NCI-H460 (cell line): ENCODE measurements at places on chromosomes 1 and 21. TPM values are rescaled to one million over a fixed set of nuclear protein-coding genes. Genes with fewer than 3 reads are reported as not detected.

ELF3 gene
- 0.61 and 0.99 TPM in 2 replicates for total RNA-seq

SMPDL3B gene
- 0.94 and 0.98 TPM in 2 replicates for total RNA-seq

PGLYRP4 gene
- total RNA-seq, result not detected in 2 replicates

FNDC10 gene
- total RNA-seq, result 2.0 and 2.2 TPM in 2 replicates

LRRIQ3 gene
- 2.1 and 2.6 TPM in 2 replicates for total RNA-seq

ZFP69B gene
- 8.9 and 12.2 TPM in 2 replicates for total RNA-seq

FAM177B gene
- total RNA-seq, result 0.57 TPM in 1 of 2 replicates, not detected in the other

COL6A1 gene
- 41.9 and 42.6 TPM in 2 replicates for total RNA-seq

ALDH4A1 gene
- total RNA-seq, result 3.0 and 3.8 TPM in 2 replicates

OR2M3 gene
- total RNA-seq, result not detected in 2 replicates

SHE gene
- total RNA-seq, result 0.02 TPM in 1 of 2 replicates, not detected in the other

IGFN1 gene
- 2.2 and 3.3 TPM in 2 replicates for total RNA-seq

MFSD2A gene
- 2.8 and 3.0 TPM in 2 replicates for total RNA-seq

OR6N1 gene
- total RNA-seq, result not detected in 2 replicates

CASQ2 gene
- total RNA-seq, result not detected in 2 replicates

DNA sequence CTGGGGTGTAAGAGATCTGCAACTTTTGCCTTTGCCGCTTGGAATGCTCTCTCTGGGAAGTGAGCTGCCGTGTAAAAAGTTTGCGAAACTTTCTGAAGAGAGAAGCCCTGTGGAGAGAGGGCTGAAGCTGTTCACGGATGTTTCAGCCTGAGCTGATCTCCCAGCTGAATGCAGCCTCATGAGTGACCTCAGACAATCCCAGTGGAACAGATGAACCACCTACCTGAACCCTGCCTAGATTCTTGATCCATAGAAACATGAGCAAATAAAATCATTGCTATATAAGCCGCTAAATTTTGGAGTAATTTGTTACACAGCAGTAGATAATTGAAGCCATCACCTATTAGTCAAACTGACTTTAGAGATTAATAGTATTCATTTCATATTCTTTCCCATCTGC is 4.4 kb upstream of the ALG6 start:
- no peak for DNase-seq

DNA sequence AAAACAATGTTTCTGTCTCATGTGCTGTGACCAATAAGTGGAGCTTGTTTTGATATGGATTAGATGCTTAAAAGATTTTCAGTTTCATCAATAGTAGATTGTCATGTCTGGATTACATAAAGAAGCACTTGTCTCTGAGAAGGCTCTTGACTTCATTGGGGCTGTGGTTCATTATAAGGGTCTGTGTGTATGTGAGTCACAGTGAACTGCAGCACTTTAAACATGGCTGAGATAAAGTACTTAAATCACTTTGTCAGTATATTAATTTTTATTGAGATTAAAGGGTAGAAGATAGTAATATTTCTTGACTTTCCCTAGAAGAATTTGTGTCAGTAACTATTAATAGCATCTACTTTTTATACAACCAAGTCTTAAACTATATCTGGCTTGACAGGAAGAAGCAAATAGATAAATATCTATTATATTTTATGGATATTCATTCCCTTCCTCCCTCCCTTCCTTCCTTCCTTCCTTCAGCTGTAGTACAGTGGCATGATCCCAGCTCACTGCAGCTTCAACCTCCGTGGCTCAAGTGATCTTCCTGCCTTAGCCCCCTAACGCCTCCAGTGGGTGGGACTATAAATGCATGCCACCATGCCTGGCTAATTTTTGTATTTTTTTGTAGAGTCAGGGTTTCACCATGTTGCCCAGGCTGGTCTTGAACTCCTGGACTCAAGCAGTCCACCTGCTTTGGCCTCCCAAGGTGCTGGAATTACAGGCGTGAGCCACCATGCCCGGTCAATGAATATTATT is 48.8 kb downstream of the ZFYVE9 start:
- DNase-seq, result no peak

- DNase-seq, result no peak
Measured at GRCh38 chr1:209882942-209883340, 55.1 kb upstream of the SYT14 start.

GRCh38 chr1:243394601-243395464 is 139.0 kb downstream of the SDCCAG8 start:
- DNase-seq, result no peak

GRCh38 chr1:152160576-152160975 is 1.5 kb upstream of the RPTN start:
- no peak for DNase-seq

GRCh38 chr1:71630073-71630472 is 549.2 kb upstream of the ZRANB2 start:
- DNase-seq, result no peak

GRCh38 chr1:9416918-9417500 is 122.3 kb upstream of the SLC25A33 start:
- DNase-seq, result no peak

DNA sequence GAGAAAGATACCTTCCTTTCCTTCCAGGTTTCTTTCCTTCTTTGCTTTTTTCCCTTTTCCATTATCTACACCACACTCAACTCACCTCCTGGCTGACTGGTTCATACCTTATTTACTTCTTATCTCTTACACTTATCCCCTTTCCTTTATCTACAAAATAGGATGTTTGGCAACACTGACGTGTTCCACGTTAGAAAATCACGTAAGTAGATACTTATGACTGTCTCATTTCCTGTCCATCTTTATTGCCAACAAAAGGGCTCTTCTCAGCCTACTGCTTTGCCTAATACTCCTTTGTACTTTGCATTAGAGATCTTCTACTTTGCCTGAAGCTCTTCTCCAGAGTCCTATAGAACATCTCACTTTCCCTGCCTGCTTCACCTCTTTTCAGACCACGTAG is 25.1 kb downstream of the SYNJ1 start:
- no peak for DNase-seq

- DNase-seq, result no peak
Measured at GRCh38 chr1:93056649-93057048, 22.4 kb upstream of the MTF2 start.

GRCh38 chr1:26055041-26055440 is 9.1 kb upstream of the SLC30A2 start:
- DNase-seq, result no peak

DNA sequence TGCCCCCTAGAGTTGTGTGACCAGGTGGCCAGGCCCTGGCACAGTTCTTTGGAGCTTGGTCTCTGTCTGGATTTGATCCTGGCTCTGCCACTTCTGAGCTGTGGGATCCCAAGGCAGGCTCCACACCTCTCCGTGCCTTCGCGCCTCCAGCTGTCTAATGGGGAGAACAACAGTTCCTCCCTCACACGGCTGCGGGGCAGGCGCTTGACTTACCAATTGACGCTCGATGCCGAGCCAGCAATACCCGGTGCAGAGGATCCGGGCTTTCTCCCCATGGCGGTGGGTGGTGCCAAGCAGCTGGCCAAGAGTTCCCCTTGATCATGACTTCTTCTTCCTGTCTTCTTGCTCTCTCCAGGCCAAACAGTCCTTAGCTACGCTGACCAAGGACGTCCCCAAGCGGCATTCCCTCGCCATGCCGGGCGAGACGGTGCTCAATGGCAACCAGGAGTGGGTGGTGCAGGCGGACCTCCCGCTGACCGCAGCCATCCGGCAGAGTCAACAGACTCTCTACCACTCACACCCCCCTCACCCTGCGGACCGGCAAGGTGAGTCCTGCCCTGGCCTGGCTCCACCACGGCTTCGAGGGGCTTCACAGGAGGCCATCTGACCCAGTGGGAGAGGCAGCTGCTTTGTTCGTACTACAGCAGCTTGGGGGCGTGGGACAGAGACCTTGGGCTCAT is 97.7 kb upstream of the TMEM51 start:
- no peak for DNase-seq

DNA sequence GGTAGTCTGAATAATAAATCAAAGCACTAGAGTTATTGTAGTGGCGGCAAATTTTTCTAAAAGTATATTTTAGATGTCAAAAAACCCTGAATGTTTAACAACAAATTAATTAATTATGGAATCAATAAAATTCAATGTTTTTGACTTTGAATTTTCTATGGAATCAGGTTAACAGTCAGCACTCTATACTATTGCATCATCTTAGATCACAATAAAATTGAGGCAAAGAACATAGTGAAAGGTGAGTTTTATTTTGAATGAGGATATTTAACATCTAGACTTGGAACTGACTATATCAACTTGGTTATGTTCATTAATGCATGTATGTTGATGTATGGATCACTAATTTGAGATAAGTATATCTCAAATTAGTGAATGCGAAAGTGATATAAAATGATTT is 148.5 kb downstream of the TNFSF18 start:
- no peak for DNase-seq

DNA sequence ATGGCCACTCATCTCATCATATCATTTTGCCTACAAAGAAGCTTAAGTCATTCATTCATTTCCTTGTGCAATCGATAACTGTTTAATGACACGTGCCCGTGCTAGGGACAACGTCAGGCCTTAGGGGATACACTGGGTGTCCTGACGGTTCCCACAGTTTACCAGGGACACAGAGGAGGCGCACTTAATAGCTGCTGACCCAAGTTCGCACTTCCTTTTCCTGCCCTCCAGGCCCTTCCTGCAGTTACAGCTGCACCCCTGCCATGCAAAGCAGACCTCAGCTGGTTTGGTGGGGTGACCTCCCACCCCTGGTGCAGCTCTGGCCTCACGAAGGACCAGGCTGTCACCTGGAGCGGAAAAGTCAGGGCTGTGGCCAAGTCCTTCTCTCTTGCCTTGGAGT is 4.2 kb downstream of the SPATA21 start:
- no peak for DNase-seq

GRCh38 chr1:84181350-84182005 is 37.4 kb downstream of the PRKACB start:
- DNase-seq, result no peak

DNA sequence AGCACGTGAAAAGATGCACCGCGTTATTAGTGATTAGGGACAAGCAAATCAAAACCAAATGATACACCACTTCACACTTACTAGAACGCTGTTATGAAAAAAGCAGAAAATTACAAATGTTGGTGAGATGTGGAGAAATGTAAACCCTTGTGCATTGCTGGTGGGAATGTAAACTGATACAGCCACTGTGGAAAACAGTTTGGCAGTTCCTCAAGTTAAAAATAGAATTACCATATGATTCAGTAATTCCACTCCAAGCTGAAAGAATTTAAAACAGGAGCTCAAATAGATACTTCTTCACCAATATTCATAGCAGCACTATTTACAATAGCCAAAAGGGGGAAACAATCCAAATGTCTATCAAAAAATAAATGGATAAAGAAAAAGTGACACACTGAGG is 10.3 kb upstream of the EVI5 start:
- DNase-seq, result no peak

DNA sequence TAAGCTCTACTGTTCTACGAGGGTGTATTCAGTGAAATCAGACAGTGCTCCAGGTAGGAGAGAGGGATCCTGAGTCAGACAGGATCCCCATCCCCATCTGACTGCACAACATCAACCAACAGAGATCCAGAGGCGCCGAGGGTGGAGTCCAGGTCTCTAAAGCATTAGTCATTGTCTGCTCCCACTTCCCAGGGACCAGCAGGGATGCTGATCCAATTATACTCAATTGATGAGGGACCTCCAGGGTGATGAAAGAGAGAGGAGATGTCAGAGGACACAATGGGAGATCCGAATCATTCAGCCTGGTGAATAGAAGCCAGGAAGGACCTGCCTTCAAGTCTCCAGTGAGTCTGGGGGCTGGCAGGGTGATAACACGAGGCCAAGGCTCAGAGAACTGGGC is 39.5 kb upstream of the STMN1 start:
- DNase-seq, result no peak

DNA sequence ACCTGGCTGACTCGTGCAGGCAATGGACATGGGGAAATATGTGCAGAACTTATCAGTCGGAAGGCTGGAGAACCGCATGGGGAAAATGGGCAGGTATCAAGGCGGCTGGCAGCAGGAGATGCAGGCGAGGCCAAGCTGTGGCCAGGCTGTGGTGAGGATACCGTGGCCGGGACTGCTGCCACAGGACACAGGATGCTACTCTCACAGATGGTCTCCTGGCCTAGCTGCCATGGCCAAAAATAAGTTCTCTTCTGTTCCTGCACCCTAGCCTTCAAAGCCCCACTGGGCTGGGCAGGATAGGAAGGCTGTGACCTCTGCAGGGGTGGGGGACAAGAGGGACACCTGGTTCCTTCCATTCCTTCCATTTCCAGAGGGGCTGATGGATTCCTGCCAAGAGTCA is 26.4 kb downstream of the TEX35 start:
- DNase-seq, result no peak

- no peak for DNase-seq
Measured at GRCh38 chr1:179038528-179039281, 13.0 kb downstream of the FAM20B start.

DNA sequence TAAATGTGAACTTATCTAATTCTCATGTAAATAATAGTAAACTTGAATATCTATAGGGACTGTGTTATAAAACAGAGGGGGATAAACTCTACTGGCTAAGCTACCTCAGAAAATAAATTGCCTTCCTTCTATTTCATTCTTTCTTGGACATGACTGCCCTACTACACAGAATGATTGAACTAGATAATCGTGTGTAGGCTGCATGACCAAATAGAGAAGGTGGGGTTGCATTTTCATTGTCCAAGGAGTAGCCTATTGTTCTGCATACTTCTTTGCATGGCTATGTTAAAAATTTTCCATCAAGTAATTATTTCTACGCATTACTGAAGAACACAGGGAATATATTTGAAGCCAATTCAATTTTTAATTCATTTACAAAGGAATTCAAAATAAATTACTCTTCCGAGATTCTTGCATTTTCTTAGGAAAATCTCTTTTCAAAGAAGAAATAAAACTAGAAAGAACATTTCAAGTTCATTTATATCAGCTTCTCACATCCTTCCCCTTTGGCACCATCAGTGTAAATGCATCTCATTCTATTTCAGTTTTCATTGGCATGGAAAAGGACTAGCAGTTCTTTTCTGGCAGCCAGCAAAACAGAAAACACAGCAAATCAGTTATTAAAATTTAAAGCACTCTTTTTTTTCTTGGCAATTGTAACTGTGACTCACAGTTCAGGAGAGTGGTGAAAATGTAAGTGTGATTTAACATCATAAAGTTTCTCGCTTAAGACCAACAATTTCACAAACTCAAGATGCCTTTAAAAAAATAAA is 714.7 kb downstream of the NCAM2 start:
- no peak for DNase-seq

DNA sequence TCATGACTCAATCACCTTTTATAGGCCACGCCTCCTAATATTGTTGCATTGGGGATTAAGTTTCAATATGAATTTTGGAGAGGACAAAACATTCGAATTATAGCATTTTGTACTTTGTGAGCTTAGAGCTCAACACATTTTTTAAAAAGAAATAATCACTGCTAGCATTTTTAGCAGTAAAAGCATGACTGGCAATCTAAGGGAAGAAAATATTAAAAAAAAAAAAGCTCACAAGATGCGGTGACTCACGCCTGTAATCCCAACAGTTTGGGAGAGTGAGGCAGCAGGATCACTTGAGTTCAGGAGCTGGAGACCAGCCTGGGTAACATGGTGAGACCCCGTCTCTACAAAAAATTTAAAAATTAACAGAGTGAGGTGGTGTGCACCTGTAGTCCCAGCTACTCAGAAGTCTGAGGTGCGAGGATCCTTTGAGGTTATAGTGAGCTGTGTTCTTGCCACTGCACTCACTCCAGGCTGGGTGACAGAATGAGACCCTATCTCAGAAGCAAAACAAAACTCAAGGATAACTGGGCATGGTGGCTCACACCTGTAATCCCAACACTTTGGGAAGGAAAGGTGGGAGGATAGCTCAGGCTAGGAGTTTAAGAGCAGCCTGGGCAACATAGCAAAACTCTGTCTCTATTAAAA is 28.8 kb upstream of the DIPK1A start:
- no peak for DNase-seq
